ENCODE measurements at places on chromosomes 3 and 15. TPM values are rescaled to one million over a fixed set of nuclear protein-coding genes. Genes with fewer than 3 reads are reported as not detected.
A peak's percentile ranks its signal among the peaks of the same experiment; 100 is the strongest.

DNA sequence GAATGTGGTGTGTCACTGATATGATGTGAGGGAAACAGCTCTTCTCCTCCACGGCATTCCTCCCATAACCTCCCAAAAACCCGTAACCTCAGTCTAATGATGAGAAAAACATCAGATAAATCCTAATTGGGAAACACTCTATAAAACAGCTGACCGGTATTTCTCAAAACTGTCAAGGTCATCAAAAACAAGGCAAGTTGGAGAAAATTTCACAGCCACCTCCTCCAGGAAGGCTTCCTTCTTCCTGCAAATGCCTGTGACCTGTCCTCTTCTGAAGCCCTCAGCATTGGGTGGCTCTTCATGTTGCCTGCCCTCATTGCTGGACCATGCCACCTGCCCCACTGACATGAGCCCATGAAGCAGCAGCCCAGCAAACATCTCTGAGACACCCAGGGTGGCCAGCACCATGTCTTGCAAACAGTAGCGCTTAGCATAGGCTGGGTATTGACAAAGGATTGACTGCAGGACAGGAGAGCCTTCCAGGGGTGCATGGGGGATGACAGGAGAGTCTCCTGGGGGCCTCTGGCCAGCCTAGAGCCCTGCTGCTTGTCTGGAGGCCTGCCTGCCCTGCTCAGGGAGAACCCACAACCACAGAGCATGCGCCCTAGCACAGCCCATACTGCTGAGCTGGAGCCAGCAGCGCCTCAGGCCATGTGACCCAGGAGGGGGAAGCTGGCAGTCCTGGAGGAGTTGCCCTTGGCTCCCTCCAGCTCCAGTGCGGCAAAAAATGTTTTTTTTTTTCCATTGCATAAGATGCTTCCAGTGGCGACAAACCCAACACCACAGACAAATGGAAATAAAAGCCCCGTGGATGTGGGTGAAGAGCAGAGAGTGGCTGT lies 49.7 kb downstream of the XXYLT1 start:
- H3K4me1 ChIP-seq = no peaks in the 10 kb centered on the region
- no peak overlapping the region for H3K4me3 ChIP-seq
- no peaks in the 10 kb centered on the region for H3K27me3 ChIP-seq

DNA sequence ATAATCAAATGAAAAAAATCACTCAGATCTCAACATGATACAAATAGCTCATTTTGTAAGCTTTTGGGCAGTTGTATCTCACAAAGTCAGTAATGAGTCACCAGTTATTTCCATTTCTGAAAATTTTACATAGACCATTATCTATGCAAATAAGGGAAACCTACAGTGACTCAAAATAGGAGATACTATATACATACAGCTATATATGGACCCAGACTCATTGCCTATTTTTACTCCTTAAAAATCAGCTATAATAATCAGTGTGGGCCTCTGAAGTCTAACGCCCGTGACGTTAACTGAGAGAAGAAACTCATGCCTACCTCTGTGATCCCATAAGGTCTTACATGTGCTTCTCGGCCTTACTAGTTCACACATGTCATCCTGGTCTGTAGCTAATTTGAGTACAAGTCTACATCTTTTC lies 31.6 kb downstream of the LRIG1 start:
- no peak overlapping the region for H3K27ac ChIP-seq
- no peaks in the 10 kb centered on the region for H3K27me3 ChIP-seq
- no peak for DNase-seq
- H3K36me3 ChIP-seq = peaks cover 19% of the 10 kb centered on the region

DNA sequence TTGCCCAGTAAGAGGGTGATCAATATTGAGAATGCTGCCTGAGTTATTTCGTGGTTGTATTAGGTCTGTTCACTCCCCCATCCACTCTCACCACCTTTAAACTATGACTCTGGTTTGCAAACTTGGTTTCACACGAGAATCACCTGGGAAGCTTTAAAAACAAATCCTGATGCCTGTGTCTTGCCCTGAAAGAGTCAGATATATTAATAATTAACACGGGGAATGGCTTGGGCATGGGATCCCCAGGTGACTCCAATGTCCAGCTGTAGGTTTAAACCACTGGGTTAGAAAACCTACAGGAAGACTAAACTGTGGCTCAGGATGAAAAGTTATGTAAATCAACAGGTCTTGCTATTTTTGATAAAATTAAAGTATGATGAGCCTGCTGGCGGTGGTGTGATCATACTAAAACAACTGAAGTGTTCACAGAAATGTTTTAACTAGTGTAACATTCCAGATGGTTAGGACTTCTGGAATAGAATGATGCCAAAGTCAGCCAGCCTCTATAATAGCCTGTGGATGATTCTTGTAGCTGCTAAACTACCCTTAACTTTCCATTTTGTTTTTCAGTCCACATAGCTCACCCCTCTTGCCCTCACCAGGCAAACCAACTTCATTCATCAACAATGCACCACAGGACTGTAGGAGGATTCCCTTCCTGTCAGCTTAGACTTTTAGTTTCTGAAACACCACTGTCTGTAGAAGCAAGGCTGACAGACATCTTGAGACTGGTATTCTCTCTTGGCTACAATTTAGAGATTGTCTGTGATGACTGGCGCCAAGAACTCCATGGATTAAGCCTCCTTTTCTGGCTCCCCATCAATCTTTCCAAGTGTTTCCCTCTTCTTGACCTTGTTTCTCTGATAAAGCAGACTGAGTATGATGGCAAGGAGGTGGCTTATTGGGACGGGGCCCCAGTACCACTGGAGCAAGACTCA lies 119.1 kb upstream of the ADAMTS9 start:
- no peaks in the 10 kb centered on the region for H3K36me3 ChIP-seq
- H3K4me3 ChIP-seq = no peak overlapping the region
- no peak overlapping the region for H3K27ac ChIP-seq
- no peaks in the 10 kb centered on the region for H3K4me1 ChIP-seq
- DNase-seq = no peak
- H3K27me3 ChIP-seq = no peaks in the 10 kb centered on the region

DNA sequence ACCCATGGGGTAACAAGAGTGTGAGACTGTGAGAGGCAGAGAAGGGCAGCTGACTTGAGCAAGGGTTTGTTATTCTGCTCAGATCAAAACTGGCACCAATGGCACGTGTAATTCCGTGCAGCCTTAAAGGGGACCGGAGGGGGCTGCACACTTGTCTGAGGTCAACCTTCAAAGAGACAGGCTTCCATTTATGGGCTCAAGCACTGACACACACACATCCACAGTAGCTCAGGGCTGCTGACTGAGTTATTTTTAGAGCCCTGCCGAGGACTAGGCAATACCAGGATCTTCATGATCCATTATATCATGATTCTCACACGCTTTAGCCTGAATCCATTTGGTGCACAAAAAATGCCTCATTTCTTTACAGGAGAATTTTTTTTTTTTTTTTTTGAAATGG lies 20.6 kb upstream of the SPTBN5 start:
- no peak for DNase-seq
- H3K36me3 ChIP-seq = peaks cover 32% of the 10 kb centered on the region
- H3K27me3 ChIP-seq = no peaks in the 10 kb centered on the region
- no peak overlapping the region for H3K27ac ChIP-seq

- no peak for DNase-seq
- peak overlapping the region; percentile 54 for H3K27ac ChIP-seq
- peaks cover 11% of the 10 kb centered on the region for H3K4me1 ChIP-seq
- no peaks in the 10 kb centered on the region for H3K36me3 ChIP-seq
- no peaks in the 10 kb centered on the region for H3K27me3 ChIP-seq
Observed at GRCh38 chr3:64815195-64815631, 127.4 kb upstream of the ADAMTS9 start.

DOCK3 gene
- total RNA-seq = 6.9 TPM

All from endodermal cell (in vitro differentiated cells).